ENCODE measurements at places on chromosomes 12 and 14.

GRCh38 chr12:81084811-81085350 is 7.0 kb downstream of the ACSS3 start:
- no peak for DNase-seq

- no peak for DNase-seq
Measured at GRCh38 chr12:130970908-130971233, 17.2 kb downstream of the ADGRD1 start.

- no peak for DNase-seq
Measured at GRCh38 chr14:62847168-62847567, 198.1 kb downstream of the KCNH5 start.

GRCh38 chr12:117334855-117335587 is 26.4 kb downstream of the NOS1 start:
- DNase-seq, result no peak

GRCh38 chr12:95624589-95624988 is 73.3 kb upstream of the USP44 start:
- DNase-seq, result no peak

DNA sequence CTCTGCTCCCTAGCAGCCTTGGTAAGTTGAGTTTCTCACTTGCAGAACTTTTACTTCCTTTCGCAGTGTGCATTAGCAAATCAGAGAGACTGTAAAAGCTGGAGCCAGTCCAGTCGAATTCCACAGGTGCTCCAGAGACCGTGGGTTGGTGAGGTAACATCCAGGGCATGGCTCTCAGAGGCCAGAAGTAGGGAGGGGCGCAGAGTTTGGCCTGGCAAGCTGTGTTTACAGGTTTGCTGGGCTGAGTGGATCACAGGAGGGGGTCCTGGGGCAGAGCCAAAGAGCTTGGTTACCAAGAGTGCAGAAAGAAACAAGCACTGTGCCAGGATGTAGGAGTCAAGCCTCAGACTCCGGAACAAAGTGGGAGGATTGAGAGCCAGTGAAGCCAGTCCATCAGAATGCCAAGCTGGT is 10.2 kb upstream of the BHLHE41 start:
- no peak for DNase-seq

GRCh38 chr12:88638966-88639760 is 58.9 kb upstream of the KITLG start:
- no peak for DNase-seq

DNA sequence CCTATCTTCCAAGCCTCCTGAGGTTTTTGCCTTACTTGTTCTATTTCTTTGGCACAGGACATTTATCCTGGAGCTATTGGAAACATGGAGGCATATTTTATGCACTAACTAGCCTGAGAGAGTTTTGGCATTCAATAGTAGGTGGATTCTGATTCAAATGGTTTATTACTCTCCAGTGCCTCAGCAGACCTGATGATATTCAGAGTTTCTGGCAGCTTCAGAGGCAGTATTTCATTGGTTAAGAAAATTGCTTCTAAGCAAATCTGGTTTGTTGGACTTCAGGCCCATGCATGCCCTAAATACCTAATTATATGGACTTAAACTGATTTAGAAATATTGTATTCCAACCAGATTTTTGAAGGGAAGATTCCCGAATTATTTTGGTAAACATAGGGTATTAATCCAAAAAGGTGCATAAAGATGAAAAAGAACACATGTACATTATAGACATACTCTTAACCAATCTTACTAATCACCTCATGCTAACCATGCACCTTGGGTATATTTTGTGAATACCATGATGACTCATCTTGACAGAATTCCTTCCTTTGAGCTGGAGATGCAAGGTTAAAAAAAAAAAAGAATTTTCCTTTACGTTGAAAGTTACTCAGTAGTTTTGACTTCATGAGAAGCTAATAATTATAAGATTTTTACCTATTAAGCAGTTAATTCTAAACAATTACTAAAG is 44.3 kb upstream of the KTN1 start:
- no peak for DNase-seq

DNA sequence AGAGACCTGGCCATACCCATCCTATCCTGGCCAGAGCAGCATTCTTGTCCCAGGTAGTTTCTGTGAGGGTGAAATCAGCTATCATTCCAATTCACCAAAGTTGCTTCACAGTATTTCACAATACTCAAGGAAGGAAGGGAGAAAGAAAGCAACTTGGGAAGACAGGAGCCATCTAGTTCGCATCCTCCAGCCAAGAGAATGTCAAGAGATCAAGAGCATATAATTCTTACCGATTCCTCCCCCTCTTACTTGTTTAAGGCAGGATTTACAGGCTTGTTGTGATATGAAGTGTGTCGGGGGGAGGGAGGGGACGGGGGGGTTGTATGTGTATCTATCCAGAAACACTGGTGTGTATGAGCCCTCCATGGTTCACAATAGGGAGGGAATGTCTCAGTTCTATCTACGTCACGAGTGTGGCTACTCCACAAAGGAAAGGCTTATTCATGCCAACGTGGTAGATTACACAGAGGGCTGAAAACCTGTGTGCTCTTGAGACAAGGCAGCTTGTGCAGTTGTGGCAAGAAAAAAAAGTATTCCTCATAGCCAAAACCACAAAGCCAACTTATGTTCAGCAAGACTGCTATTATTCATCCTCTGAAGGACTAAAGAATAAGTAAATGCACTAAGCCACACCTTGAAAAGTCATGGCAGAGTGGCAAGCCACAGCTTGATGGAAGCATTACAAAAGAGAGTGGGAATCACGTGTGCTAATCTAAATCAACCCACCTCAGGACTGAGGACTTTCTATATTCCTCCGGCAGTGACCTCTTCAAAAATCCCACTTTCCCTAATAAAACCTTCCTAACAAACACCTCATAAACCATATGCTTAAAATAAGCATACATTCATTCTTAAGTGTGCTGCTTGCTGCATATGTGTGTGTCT is 35.0 kb downstream of the CORO1C start:
- no peak for DNase-seq

- DNase-seq, result no peak
Measured at GRCh38 chr12:16002880-16003279, 91.7 kb downstream of the DERA start.

- DNase-seq, result no peak
Measured at GRCh38 chr14:77185093-77185465, 3.5 kb downstream of the TMEM63C start.

DNA sequence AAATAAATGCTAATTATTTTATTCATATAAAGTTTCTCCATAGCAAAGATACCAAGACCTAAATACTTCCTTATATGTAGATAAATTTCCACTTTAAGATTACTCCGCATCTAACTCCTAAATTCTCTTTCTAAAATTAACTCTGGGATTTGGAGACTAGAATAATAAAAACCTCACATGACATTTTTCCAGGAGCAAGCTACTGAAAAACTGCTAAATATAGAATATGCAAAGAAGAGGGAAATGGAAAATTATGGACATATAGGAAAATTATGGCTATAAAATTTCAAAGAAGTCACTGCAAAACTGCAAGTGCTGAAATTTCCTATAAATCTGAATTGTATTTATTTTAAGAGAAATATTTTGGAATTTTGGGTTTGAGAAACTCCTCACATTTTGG is 186.2 kb downstream of the DUSP6 start:
- DNase-seq, result no peak

GRCh38 chr14:74348241-74348734 is at the start of gene VRTN:
VRTN (plus strand) TSS chr14:74348471; CDS start chr14:74356784, 8,313 bp downstream.
- no peak for DNase-seq

- no peak for DNase-seq
Measured at GRCh38 chr12:54134850-54135249, 53.9 kb downstream of the SMUG1 start.

DNA sequence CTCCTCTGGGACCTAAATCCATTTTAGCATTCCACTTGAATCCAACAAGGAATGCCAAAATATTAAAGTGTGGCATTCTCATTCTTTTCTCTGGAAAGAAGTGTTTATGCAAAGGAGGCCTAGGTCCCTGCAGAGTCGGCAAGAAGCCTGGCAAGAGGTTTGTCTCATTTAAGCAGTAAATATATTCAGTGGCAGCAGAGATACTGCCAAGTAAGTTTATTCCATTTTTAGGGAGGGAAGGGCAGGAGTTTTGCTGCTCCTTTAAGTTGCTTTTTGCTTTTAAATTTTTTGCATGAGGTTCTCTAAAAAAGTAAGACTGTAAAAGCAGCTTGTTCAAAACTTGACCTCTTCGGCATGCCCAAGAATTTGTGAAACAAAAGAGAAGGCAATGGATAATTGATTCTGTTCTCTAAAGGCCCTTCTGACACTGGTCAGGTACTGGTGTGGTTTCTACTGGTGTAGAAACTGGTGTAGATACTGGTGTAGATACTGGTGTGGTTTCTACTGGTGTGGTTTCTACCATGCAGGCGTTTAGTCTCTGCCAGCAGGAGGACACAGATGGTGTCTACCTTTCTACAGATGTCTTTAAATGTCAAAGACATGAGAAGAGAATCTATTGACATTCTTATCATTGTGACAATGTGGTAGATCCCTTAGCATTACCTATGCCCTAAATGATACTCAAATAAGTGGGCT is 107.3 kb downstream of the SAMD4A start:
- no peak for DNase-seq

- no peak for DNase-seq
Measured at GRCh38 chr12:55842681-55843429, at the start of gene MMP19. MMP19 (minus strand) TSS chr12:55842936; CDS start chr12:55842830, 106 bp downstream.

GRCh38 chr14:70857496-70857890 is 48.2 kb upstream of the MAP3K9 start:
- DNase-seq, result no peak

DNA sequence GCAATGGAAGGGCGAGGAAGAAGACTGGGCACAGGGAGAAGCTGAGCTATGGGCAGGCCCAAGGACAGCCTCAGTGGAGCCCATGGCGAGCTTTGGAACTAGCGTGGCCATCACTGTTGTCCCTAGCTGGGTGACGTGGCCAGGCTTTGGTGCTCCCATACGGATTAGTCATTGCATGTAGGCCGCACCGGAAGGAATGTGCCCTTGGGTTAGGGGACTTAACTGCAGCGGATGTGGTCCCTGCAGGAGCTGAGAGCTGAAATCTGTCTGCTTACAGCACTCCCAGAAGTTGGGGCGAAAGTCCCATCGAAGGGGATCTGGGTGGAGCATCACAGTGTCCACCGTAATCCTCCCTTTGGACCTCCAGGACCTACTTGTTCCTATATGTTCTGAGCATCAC is 133.7 kb downstream of the PAPOLA start:
- no peak for DNase-seq

DNA sequence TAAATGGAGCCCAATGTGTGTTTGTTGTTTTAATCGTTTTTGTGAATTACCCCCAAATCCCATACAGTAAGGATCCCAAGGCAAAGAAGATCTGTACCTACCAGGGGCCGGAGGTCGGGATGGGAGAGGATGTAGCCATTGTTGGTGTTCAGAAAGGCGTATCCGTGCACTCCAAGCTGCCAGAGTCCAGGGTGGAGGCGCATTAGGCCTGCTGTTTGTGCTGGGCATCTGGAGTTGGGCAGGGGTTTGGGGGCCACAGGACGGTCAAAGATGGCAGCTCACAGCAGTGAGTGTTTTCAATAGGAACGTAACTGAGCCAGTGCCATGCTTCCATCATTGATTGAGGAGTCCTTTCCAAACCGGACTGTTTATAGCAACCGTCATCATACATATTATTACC is 40.2 kb downstream of the CACNA2D4 start:
- DNase-seq, result no peak

- no peak for DNase-seq
Measured at GRCh38 chr12:52007158-52007921, 594 bp downstream of the TAMALIN start.

DNA sequence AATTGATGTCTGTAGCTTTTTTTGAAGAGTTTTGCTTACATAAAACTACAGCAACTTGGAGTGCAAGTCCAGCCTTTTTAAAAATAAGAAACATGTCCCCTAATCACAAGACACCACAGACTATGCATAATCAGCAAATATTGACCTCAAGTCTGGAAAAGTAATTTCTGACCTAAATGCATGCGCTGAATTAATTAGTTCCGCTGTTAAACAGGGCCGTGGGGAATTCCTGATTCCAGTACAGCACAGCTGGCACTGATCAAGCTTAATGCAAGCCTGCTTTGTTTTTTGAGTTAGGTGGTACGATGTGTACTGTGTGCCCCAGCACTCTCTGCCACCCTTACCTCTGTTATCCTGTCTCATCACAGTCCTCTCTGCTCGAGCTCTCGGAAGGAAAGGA is 9.2 kb downstream of the MLH3 start:
- no peak for DNase-seq

DNA sequence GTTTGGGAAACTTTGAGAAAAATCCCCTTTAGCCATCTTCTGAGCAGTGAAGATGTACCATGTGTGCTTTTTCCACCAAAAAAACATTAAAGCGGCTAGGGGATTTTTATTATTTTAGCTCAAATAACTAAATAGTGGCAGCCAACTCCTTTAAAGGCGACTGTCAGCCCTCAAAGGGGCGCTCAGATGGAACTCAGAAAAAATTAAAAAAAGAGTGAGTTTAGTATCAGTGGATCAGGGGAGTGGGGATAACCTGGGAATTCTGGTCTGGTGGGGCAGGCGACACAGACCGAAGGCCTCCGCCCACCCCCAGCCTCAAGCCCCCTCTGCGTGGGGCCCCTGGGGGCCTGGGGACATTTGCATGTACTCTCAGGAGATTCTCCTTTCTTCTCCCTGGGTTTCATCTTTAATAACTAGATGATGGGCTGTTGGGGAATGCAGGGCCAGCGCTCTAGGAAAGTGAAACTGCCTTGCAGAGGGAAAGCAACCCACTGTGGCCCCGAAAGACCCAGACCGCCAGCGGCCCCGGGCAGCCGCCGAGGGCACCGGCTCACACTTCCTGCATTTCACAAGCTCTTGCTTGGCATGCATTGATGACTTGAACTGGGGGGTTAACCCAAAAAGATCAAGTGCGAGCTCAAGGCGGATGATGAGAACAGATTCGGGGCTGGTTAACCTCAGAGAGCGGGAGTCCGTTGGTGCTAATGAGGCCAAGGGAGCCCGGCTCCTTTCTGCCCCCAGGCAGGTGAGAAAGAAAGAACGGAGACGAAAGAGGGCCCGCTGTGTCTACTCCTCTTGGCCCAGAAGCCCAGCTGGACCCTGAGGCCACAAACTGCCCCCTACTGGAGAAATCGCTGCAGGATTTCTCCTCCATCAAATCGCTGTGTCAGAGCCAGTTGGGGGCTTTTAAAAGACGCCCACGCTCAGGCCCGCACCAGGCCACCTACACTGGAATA is 7.3 kb upstream of the BATF start:
- no peak for DNase-seq

DNA sequence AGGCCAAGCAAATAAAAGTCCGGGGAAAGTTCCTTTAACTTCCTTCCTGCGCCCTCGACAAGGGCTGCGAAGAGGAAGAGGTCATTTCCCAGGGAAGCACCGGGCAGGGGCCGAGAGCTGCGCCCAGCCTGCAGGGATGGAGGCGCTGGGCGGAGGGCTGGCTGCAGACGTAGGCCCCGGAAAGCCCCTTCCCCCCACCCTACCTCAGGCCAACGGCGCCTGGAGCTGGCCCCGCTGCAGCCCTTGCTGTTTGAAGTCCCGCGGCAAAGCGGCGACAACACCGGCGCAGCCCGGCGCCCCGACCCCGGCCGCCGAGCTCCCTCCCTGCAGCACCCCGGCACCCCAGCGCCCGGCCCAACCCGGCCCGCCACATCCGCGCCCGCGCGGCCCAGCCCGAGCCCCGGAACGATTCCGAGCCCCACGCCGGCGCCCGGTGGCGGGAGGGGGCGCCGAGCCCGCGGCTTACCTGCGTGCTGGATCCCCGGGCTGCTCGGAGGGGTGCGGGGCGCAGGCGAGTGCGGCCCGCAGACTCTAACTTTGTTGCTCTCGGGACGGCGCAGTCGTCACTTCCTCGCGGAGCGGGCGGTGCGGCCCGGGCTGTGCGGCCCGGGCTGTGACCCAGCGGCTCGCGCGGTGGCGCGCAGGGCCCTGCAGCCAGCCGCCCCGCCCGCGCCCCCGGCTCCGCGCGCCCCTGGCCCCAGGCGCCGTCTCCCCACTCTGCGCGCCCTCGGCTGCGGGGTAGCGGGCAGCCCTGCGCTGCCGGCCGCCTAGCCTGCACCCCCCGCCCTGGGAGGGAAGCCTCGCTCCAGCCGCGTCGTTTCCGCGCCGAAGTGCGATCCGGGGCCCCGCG is 64.8 kb upstream of the PTGR2 start:
- no peak for DNase-seq

Data from esophagus squamous epithelium (tissue), 5 donors.